ENCODE measurements at places on chromosomes 6 and 20.

GRCh38 chr6:511488-512137, 120.1 kb downstream of the IRF4 start:
- no peak overlapping the region for H3K4me3 ChIP-seq
- no peak overlapping the region for H3K27ac ChIP-seq
- DNase-seq, result no peak
- H3K4me1 ChIP-seq, result no peaks in the 10 kb centered on the region
- no peaks in the 10 kb centered on the region for H3K36me3 ChIP-seq

DNA sequence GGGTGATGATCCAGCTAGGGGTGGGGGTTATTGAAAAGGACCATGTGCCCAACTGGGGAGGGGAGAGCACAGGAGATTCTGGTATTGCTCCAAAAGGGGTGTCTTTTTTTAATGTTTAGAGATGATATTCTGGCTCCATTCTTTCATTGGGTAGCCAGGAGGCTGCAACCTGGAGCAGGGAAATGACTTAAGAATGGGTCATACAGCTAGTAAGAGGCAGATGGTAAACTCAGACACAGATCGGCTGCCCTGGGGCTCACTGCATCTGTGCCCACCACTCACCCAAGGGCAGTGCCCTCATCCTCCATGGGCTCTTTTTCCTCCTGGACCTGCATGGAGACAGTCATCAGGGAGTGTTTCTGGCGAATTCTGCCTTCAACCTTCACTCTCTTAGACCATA, 302.0 kb upstream of the PRDM1 start:
- no peaks in the 10 kb centered on the region for H3K36me3 ChIP-seq
- no peak for DNase-seq
- H3K4me3 ChIP-seq, result no peak overlapping the region
- peaks cover 51% of the 10 kb centered on the region for H3K4me1 ChIP-seq
- H3K27ac ChIP-seq, result no peak overlapping the region

- H3K4me3 ChIP-seq, result peak within 1 kb of the TSS; percentile 66
- no peaks in the 10 kb centered on the region for H3K27me3 ChIP-seq
- H3K36me3 ChIP-seq, result peaks cover 22% of the 10 kb centered on the region
- peak; percentile 97 for DNase-seq
- peaks cover 30% of the 10 kb centered on the region for H3K4me1 ChIP-seq
These were observed at the start of gene VARS1 for GRCh38 chr6:31795616-31796298. VARS1 (minus strand) TSS chr6:31795752; CDS start chr6:31795217, 535 bp downstream.

DNA sequence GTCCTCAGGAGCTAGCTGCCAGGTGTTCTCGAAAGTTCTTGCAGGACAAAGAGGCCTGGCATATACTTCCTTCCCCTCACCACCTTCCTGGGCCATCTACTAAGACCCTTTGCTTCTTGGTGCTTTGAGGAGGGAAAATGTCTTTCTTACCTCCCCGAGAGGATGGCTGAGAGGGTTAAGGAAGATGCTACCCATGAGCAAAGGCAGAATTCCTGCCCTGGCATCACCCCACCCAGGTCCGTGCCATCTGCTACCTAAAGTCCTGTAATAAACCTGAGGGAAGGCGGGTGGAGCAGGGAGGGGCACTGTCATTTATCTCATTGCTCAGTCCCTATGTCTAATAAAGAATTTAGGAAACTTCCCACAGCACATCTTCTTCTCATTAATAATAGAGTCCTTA, 16.2 kb downstream of the GFOD1 start:
- H3K4me3 ChIP-seq, result no peak overlapping the region
- no peak for DNase-seq
- H3K27me3 ChIP-seq, result no peaks in the 10 kb centered on the region
- peaks cover 10% of the 10 kb centered on the region for H3K36me3 ChIP-seq

- H3K27ac ChIP-seq, result no peak overlapping the region
- no peaks in the 10 kb centered on the region for H3K36me3 ChIP-seq
- H3K27me3 ChIP-seq, result no peaks in the 10 kb centered on the region
These were observed 103.9 kb upstream of the AFDN start for GRCh38 chr6:167722634-167723309.

- no peak overlapping the region for H3K27ac ChIP-seq
- H3K27me3 ChIP-seq, result peaks cover 3% of the 10 kb centered on the region
- H3K4me3 ChIP-seq, result no peak overlapping the region
- H3K36me3 ChIP-seq, result no peaks in the 10 kb centered on the region
- no peak for DNase-seq
These were observed 34.7 kb upstream of the LAMA4 start for GRCh38 chr6:112289038-112289566.

GRCh38 chr20:34300256-34300806, 2.8 kb downstream of the AHCY start:
- peaks cover 40% of the 10 kb centered on the region for H3K4me1 ChIP-seq
- no peak for DNase-seq
- H3K4me3 ChIP-seq, result no peak overlapping the region
- H3K27me3 ChIP-seq, result no peaks in the 10 kb centered on the region
- no peak overlapping the region for H3K27ac ChIP-seq

DNA sequence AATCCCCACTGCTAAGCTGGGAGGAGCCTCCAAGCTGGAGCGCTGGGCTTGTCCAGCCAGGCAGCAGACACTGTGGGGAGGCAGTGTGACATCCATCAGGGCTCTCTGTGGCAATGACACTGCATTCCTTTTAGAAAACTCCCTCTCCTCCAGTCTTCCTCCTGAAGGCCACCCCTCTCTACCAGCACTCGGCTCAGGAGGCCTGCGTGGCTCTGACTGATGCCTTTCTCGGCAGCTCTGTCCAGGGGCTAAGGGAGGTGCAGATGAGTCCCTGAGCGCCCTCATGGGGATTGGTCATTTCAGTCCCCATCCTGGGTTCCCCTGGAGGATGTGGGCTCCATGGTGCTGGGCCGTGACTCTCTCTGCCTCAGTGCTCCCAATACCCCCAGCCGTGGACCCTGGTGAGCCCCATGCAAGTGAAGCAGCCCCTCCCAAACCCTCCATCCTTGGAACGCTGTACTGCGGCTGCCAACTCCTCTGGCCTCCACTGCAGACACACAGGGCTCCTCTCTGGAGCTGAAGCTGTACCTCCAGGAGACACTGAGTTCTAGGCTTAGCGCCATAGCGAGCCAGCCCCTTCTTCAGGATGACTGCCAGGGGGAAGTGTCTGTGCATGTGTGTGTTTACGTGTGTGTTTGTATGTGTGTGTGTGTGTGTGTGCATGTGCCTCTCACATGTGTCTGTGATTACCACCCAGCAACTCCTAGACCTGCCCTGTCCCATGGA, 209.6 kb downstream of the ERMARD start:
- peaks cover 15% of the 10 kb centered on the region for H3K27me3 ChIP-seq
- H3K4me1 ChIP-seq, result peaks cover 42% of the 10 kb centered on the region

- DNase-seq, result no peak
- no peak overlapping the region for H3K27ac ChIP-seq
- H3K36me3 ChIP-seq, result no peaks in the 10 kb centered on the region
- no peak overlapping the region for H3K4me3 ChIP-seq
- H3K4me1 ChIP-seq, result peaks cover 28% of the 10 kb centered on the region
- H3K27me3 ChIP-seq, result no peaks in the 10 kb centered on the region
These were observed 41.5 kb downstream of the CTCFL start for GRCh38 chr20:57483287-57484050.

- H3K4me3 ChIP-seq, result no peak overlapping the region
- no peaks in the 10 kb centered on the region for H3K36me3 ChIP-seq
- DNase-seq, result no peak
- H3K4me1 ChIP-seq, result no peaks in the 10 kb centered on the region
- no peaks in the 10 kb centered on the region for H3K27me3 ChIP-seq
These were observed 23.5 kb upstream of the CCN6 start for GRCh38 chr6:112030206-112030960.

GRCh38 chr20:9514072-9514460, 324 bp upstream of the LAMP5 start:
- H3K36me3 ChIP-seq, result no peaks in the 10 kb centered on the region
- peaks cover 40% of the 10 kb centered on the region for H3K4me1 ChIP-seq
- H3K27ac ChIP-seq, result no peak overlapping the region
- no peak for DNase-seq
- peaks cover 68% of the 10 kb centered on the region for H3K27me3 ChIP-seq
- H3K4me3 ChIP-seq, result no peak overlapping the region

DNA sequence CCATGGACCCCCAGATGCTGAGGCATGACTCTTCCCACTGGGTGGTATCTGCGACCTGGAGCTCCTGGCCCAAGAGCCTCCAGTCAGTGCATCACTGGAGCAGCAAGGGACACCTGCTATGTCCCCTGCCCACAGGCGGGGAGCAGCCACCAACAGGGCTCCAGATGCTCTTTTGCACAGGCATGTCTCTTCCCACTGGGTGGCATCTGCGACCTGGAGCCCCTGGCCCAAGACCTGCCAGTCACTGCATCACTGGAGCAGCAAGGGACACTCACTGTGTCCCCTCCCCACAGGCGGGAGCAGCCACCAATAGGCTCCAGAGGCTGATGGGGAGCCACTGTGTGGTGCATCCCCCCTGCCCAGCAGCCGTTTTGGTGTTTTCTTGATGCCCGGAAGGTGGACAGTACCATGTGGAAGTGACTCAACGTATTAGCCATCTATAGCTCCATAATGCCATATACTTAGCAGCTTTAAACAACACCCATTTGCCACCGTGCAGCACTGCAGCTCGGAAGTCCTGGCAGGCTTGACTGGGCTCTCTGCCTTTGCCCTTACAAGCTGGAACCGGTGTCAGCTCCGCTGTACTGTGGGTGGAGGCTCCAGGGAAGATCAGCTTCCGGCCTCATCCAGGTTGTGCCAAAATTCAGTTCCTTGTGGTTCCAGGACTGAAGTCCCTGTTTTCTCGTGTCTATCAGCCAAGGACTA, 124.9 kb upstream of the CST7 start:
- no peaks in the 10 kb centered on the region for H3K36me3 ChIP-seq
- H3K27me3 ChIP-seq, result no peaks in the 10 kb centered on the region
- no peak overlapping the region for H3K27ac ChIP-seq

GRCh38 chr20:25321991-25322390, 68.6 kb downstream of the ABHD12 start:
- no peaks in the 10 kb centered on the region for H3K27me3 ChIP-seq
- H3K36me3 ChIP-seq, result no peaks in the 10 kb centered on the region
- H3K27ac ChIP-seq, result no peak overlapping the region
- DNase-seq, result no peak

GRCh38 chr20:59730722-59731121, 126.4 kb downstream of the PHACTR3 start:
- H3K36me3 ChIP-seq, result no peaks in the 10 kb centered on the region
- peaks cover 75% of the 10 kb centered on the region for H3K27me3 ChIP-seq
- H3K27ac ChIP-seq, result no peak overlapping the region

DNA sequence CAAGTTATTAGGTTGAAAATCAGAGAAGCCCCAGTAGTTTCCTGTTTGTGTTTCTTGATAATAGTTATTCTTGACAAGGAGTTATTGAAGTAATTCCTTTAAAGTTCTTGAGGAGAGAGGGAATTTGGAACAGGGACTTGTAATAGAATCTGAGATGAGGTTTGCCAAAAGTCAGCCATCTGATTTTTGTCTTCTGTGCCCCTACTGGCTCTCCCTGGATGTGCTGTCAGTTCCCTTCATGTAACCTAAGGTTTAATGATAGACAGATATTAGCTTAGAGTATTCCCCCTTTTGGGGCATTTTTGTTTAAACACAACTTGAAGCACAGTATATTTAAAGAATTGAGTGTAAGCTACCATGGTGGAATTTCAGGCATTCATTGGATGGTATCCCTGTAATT, 71.4 kb downstream of the CARMIL1 start:
- H3K4me3 ChIP-seq, result no peak overlapping the region
- H3K4me1 ChIP-seq, result no peaks in the 10 kb centered on the region
- no peak for DNase-seq

GRCh38 chr6:56671160-56671559, 28.5 kb upstream of the DST start:
- no peaks in the 10 kb centered on the region for H3K4me1 ChIP-seq
- H3K4me3 ChIP-seq, result no peak overlapping the region
- H3K36me3 ChIP-seq, result no peaks in the 10 kb centered on the region
- no peaks in the 10 kb centered on the region for H3K27me3 ChIP-seq

- peaks cover 6% of the 10 kb centered on the region for H3K4me1 ChIP-seq
- H3K4me3 ChIP-seq, result no peak overlapping the region
- H3K27ac ChIP-seq, result no peak overlapping the region
- DNase-seq, result no peak
These were observed 85.1 kb downstream of the NCOA3 start for GRCh38 chr20:47586649-47587294.

DNA sequence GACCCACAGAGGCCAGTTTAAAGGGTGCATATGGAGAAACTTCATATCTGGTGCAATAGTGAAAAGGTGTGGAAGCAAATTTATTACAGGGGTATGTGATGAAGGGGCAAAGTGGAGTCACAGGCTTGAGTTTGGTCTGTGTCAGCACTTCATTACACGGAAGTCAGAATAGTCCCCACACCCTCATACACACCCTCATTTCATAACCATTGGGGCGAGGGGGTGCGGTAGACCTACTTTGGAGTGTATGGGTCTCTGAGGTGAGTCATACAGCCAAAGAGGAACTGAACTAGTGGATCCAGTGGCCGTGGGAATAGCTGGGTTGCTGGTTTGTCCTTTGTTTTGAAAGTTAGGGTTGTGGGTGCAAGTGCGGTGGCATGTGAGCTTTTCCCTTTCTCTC, 3.3 kb downstream of the TM9SF4 start:
- H3K27me3 ChIP-seq, result no peaks in the 10 kb centered on the region
- peaks cover 5% of the 10 kb centered on the region for H3K36me3 ChIP-seq
- peak; percentile 99 for DNase-seq
- peak overlapping the region; percentile 91 for H3K27ac ChIP-seq

DNA sequence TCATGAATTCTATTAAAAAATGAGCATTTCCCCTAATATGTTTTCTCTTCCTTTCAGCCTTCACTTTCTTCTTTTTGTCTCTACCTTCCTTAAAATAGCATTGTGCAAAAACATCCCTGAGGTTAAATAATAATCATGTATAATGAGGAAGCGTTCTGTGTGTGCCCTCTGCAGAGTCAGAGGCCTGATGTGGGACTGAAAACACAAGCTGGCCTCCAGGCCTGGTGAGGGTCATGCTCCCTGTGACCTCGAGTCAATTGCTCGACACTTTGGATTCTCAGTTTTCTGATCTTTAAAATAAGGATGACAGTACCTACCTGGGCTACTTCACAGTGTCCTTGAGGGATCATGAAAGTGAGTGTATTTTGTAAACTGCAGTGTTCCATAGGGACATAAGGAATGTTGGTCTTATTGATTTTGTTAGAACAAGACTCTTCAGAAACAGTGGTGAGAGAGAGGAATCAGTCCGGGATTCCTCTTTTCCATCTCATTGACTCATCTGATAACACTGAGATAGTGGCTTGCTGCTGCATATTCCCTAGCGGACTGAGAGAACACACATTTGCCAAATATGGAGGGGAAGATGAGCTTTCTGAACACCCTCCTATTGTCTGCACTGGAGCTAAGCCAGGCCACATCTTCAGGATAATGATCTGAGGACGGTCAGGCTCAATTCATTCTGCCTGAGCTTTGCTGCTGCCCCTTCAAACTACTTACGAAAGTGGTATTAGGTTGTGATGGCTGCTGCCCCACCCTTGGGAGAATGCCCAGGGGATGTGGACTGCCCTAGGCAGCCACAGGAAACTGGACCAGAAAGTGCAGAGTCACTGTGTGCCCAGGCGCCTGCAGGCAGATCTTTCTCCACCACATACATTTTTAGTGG, 39.6 kb upstream of the PDE7B start:
- H3K36me3 ChIP-seq, result no peaks in the 10 kb centered on the region
- peaks cover 24% of the 10 kb centered on the region for H3K4me1 ChIP-seq
- DNase-seq, result peak; percentile 34
- H3K27me3 ChIP-seq, result no peaks in the 10 kb centered on the region

- H3K36me3 ChIP-seq, result peaks cover 9% of the 10 kb centered on the region
- DNase-seq, result no peak
- no peaks in the 10 kb centered on the region for H3K27me3 ChIP-seq
- no peaks in the 10 kb centered on the region for H3K4me1 ChIP-seq
- H3K27ac ChIP-seq, result no peak overlapping the region
- H3K4me3 ChIP-seq, result no peak overlapping the region
These were observed 20.1 kb upstream of the ZNF451 start for GRCh38 chr6:57069920-57070331.

All from CD14-positive monocyte (primary cell).